Endothelial cell of umbilical vein (primary cell): ENCODE measurements at places on chromosomes 6 and 20. TPM values are rescaled to one million over a fixed set of nuclear protein-coding genes. Genes with fewer than 3 reads are reported as not detected.

IPCEF1 gene
- 0.01 TPM in 1 of 2 replicates, not detected in the other for polyA plus RNA-seq

DNA sequence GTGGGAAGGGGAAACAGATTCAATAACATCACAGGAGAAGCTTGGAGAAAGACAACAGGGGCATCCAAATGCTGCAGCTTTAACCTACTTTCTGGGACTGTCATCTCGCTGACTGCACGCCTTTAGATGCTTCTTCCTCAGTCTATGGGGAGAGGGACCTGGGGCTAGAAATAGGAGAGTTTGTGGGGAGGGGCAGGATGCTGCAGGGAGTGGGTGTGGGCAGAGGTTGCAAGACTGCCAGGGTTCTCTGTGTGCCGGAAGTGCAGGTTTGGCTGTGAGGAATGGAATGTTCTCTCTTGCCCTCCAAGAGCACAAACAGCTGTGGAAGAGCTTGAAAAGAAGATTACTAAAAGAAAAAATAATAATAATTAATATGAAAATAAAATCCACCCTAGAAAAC, 93.2 kb downstream of the FOXO3 start:
- peak; percentile 15 for DNase-seq

DNA sequence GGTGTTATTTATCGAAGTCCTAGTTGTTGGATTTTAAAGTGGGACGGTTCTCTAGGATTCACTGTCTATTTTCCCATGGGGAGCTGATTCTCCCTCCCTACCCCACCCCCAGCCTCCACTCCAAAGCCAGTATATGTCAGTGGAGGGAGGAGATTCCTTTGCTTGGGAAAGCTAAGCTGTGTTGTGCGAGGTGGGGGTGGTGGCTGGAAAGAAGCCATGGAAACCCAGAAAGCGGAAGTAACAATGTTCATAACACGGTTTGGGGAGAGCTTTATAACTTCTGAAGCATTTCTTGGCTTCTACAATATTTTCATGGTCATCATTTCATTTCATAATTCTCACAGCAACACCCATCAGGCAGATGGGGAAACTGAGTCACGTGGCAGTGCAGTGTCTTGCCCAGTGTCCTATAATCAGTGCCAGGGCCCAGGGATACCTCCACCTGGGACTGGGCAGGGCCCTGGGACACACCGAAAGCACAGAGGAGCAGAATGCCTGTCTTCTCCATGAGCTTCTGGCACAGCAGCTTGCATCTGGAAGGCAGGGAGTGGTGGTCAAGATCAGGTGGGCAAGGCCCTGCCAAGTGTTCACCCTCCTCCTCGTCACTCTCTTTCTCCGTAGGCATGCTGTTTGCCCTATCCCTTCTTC, 4.5 kb downstream of the SUN5 start:
- no peak for DNase-seq

- DNase-seq = no peak
These were observed 1188.1 kb downstream of the EPHA7 start for GRCh38 chr6:92231171-92231701.

- DNase-seq = no peak
These were observed 779.9 kb upstream of the MAP3K7 start for GRCh38 chr6:91366781-91367180.
